Fibroblast of gingiva (primary cell): ENCODE measurements at places on chromosomes 11 and 22.

- DNase-seq: peak; percentile 67
Measured at GRCh38 chr22:32469799-32470212, 4.8 kb upstream of the FBXO7 start.

GRCh38 chr22:23157560-23158515 lies 12.6 kb downstream of the RAB36 start:
- no peak for DNase-seq

DNA sequence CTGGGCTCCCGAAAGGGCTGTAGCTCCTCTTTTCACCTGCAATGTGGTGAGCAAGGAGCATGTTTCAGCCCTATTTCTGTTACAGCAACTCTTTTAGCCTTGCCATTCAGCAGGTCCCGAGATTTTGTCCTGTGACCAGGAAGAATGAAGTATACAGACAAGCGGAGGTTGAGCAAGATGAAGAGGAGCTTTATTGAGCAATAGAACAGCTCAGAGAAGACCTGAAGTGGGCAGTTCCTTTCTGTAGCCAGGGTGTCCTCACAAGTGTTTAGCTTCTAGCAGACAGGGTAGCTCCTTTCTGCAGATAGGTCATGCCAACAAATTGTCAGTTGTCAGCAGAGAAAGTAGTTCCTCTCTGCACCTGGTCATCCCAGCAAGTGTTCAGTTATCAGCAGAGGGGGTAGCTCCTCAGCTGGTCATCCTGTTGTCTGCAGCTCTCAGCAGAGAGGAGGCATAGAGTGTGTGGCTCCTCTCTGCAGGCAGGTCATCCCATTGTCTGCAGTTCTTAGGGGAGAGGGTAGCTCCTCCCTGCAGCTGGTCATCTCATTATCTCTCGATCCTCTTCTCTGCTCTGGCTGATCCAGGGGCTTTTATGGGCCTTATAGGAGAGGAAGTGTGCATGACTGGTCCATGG lies 5.4 kb upstream of the OR56A4 start:
- no peak for DNase-seq

DNA sequence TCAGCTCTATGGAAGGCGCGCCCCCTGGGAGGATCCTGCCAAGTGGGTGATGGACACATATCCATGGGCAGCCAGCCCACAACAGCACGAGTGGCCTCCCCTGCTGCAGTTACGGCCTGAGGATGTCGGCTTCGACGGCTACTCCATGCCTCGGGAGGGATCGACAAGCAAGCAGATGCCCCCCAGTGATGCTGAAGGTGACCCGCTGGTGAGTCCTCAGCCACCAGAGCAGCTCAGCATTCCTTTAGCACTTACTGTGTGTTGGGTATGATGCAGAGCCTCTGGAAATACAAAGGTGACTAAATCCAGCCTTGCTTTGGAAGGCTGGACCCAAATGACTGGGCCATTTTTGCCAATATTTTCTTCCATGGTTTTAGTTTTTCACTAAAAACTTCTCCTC lies 45.7 kb downstream of the DBX1 start:
- DNase-seq: no peak

DNA sequence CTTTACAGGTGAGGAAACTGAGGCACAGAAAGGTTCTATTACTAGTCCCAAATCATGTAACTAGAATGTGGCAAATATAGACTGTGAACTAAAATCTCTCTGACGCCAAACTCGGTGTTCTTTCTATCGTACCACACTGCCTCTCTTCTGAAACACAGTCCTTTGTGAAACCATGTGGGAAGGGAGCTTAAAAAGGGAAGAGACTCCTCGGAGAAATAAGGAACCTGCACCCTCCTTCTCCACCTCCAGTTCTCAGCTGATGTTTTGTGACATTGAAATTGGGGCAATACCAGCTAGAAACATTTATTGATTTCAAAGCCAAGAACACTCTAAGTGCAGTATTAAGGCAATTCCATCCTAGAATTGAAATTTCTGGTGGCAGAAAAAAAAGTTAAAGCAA lies 76.4 kb upstream of the DRD2 start:
- DNase-seq: no peak

- DNase-seq: no peak
Measured at GRCh38 chr11:107427569-107428180, 29.9 kb downstream of the CWF19L2 start.

- no peak for DNase-seq
Measured at GRCh38 chr11:17273668-17274282, 2.8 kb upstream of the NUCB2 start.

DNA sequence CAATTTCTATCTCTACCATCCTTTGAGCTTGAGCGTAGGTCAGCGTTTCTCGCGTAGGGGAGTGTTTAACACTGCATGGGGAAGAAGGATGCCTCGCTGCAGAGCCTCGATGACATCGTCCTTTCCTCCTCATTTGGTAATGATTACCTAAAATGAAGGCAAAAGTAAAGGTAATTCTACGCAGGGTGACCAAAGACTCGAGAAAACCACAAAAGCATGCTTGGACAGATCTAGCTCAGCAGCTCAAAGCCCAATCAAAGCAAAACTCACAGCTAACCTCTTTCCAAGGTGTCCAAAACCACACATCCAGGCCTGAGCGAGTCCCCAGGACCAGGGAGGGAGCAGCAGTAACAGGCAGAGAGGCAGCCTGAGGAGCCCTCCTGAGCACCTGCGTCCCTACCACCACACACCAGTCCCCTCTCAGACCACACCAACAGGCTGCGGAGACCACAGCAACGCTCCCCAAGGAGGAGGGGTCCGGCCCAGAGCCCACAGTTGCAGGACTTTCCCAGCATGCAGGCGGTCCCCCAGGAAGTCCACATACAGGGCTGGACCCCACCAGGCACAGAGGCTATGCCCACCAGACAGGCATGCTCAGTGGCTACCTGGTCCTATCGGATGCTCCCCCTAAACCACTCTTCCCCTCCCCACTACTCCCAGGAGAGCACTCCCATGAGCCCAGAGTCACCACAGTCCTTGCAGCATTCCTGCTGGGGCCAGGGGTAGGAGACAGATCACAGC lies 3.3 kb downstream of the BRD1 start:
- DNase-seq: no peak

GRCh38 chr11:13461291-13461690 lies 1.7 kb downstream of the BTBD10 start:
- no peak for DNase-seq

- peak; percentile 65 for DNase-seq
Measured at GRCh38 chr22:49930596-49931412, 12.4 kb downstream of the CRELD2 start.

GRCh38 chr11:110069158-110069737 lies 23.9 kb upstream of the ZC3H12C start:
- peak; percentile 77 for DNase-seq

DNA sequence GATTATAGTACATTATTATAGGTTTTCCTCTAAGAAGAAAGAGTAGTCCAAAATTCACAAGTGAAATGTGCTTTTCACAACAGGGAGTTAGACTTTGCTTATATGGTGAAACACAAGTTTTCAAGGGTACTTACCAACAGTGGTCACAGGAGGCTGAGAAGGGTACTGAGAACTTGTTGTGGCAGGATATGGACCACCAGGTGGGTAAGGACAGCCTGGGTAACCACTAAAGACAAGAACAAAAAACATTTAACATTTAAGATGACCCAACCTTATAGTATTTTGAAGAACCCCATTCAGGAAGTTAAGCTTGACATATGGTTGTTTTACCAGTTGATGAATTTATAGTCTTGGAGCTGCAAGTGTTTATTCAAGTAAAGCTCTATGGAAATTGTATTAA lies 24.4 kb downstream of the TSG101 start:
- DNase-seq: no peak

GRCh38 chr11:34345540-34345876 lies 12.3 kb downstream of the ABTB2 start:
- no peak for DNase-seq

DNA sequence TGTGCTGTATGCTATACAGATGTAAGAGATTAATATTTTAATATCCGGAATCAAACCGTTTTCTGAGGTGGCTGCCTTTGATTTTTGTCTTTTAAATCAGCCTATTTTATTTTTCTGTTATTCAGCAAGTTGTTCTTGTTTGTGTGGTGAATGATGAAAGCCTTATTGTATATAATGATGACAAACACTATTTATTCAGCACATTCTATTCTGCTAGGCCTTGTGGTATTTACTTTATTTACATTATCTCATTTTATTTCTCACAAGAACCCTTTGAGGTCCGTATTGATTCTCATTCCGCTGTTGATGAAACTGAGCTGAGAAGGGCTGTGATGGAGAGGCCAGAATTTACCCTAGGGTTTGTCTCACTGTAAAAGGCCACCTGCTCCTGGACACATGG lies 40.5 kb downstream of the KREMEN1 start:
- no peak for DNase-seq

DNA sequence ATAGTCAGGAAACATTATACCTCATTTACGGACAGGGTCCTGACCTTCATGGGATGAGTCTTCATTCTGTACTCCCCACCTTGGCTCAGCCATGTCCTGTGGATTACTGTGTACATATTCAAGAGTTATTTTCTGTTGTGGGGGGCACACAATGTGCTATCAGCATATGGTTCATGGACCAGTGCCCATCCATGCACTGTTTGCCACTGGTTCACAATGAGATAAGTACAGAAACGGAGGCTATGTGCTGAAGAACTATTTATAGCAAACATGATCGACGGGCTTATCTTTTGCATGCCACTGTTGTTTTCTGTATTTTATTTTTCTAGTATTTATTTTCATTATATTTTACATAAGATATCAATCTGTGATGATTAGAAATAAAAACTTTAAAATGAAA lies 56.4 kb upstream of the CCDC89 start:
- no peak for DNase-seq

- DNase-seq: no peak
Measured at GRCh38 chr22:48755059-48755949, 1072.4 kb downstream of the BRD1 start.

DNA sequence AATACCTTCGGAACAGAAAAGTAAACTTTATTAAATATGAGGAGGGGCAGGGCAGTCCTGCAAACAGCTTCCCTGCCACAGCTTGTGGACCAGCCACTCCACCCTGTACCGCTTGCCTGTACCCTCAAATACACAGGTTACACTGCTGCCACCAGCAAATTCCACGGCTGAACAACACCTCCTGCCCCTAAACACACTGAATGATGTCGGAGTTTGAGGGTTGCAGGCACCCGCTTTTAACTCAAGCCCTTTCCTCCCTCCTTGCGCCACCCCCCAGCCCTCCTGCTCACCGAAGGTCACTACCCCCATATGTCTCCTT lies 4.0 kb downstream of the VSIG2 start:
- no peak for DNase-seq

DNA sequence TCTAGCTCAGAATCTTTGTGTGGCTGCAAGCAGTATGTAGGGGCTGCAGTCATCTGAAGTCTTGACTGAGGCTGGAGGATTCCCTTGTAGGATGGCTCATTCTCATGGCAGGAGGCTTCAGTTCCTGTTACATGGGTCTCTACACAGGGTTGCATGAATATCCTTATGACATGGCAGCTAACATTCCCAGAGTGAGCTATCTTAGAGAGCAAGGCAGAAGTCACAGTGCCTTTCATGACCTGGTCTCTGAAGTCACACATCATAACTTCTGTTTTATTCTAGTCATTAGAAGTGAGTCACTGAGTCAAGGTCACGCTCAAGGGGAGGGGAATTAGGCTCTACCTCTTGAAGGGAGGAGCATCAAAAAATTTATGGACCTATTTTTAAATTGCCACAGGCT lies 10.3 kb upstream of the SPON1 start:
- no peak for DNase-seq

GRCh38 chr11:57444362-57445121 lies 15.8 kb upstream of the RTN4RL2 start:
- DNase-seq: no peak

DNA sequence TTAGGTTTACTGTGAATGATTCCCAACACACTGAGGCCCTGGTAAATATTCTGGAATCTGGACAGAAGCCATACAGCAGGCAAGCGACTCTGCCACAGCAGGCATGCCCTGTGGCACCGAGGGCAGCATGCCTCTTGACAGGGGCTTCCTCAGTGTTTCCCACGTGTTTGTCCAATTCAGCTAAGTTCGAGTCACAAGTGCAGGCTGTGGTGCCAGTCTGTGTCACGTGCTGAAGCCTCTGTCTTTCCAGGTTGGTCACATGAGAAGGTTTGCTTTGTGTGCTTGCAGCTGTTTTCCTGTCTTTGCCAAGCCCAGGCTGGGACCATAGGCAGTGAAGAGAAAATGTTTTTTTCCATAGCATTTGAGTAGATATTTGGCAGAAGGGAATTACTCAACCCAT lies 2.4 kb upstream of the PPFIBP2 start:
- DNase-seq: peak; percentile 56

DNA sequence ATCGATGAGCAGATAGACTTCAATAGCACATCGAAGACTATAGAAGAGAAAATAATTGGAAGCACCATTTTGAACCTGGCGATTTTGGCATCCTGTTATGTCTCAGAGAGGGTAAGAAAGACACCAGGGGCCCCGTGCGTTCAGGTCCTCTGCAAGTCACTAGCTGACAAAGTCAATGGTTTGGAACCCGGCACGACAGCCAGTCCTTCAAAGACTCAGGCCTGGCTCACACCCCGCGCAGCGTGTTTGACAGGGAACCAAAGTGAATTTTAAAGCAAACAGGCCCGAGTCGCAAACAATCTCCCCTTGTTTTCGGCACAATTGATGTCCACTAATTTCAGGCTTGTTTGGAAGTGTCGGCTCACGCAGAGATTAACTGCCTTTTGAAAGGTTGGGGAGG lies 716.6 kb downstream of the BRD1 start:
- DNase-seq: no peak

DNA sequence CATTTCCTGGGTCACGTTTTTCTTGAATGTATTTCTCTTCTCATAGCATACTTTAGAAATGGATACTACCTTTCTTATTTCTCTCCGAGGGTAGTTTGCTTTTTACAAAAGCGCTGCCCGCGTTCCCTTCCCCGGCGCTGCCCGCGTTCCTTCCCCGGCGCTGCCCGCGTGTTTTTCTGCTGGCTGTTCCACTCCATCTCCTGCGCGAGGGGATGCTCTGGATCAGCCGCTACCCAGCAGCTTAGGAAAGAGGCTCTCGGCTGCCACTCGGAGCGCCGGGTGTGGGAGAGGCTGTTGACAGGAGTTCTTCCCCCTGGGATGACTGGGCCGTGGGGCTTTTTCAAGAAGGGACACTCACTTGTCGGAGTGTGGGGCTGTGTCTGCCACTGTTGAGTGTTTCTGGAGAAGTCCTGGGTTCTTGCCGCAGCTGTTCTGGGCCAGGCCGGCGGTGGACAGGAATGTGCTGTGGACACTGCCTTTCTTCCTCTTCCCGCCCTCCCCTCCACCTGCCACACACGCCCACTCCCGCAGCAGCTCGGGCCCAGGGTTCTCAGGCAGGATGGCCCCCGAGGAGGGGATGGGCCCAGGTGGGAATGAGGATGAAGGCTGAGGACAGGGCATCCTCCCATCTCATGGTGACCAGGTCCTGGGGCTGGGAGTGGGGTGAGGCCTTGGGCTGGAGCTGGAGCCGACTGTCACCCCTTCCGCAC lies 30.6 kb downstream of the GLB1L2 start:
- DNase-seq: no peak

- DNase-seq: no peak
Measured at GRCh38 chr22:46030231-46030880, 53.4 kb upstream of the WNT7B start.
